ENCODE measurements at places on chromosomes 2 and 18. TPM values are rescaled to one million over a fixed set of nuclear protein-coding genes. Genes with fewer than 3 reads are reported as not detected.

- DNase-seq = no peak
These were observed 1.3 kb downstream of the EIF4E2 start for GRCh38 chr2:232551776-232552175.

GRCh38 chr2:83063511-83063910 lies 1395.6 kb downstream of the SUCLG1 start:
- DNase-seq = no peak

GRCh38 chr2:226767056-226767813 lies 32.4 kb downstream of the IRS1 start:
- no peak for DNase-seq

DNA sequence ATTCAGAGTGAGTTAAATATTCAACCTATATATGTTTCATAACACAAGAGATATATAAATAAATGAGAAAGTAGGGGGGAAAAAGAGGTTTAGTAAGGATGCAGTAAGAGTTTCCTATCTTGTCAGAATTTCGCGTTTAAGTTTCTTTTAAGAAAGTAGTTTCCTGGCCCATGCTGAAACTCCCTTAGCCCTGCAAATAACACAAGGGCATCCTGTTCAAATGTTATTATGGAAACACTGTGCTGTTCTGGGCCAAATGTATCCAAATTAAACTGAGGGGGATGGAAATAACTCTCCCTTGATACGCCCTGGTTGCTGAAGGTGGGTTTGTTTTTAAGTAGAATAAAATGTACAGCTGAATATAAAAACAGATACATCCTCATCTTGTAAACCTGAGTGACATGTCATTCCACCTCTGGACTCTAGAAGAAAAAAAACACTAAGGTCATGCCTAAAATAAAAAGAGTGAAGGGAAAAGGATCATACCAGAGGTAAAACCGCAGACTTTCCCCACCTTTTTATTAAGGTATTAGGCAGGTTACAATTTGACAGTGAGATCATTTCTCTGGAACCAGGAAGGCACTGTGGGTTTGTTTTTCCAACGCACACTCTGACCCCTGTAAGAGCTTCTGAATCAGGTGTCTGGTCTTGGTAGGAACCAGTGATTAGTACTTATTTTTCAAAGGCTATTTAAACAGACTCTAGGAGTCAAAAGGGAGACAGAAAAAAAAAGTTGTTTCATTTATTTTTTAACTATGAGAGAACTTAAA lies 16.7 kb downstream of the BCL2 start:
- DNase-seq = no peak

GRCh38 chr2:76953733-76954347 lies 568.3 kb downstream of the LRRTM4 start:
- DNase-seq = peak; percentile 7

DNA sequence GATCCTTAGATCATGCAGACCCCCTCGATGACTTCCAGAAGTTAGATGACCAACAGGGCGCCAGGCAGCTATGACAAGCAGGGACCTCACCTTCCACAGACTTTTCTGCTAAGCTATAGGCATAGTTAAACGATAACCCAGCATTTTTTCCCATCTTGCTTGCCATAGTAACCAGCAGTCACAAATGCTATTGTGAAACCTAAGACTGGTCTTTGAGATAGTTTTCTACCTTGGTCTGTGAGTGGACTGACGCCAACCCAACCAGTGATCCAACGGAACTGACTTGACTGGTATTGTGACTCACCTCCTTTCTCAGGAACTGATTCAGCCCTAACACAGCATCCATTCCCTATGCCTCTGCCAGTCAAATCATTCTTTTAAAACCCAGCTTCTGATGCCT lies 361.2 kb downstream of the LRRTM4 start:
- DNase-seq = peak; percentile 67

GRCh38 chr18:59547581-59548182 lies 149.5 kb downstream of the CCBE1 start:
- DNase-seq = no peak

The DSG1 gene
- not detected for total RNA-seq

- DNase-seq = no peak
These were observed 292.6 kb downstream of the CALCRL start for GRCh38 chr2:187155476-187155875.

- no peak for DNase-seq
These were observed 101.6 kb downstream of the LBH start for GRCh38 chr2:30332791-30333453.

The HOXD13 gene
- total RNA-seq = not detected

DNA sequence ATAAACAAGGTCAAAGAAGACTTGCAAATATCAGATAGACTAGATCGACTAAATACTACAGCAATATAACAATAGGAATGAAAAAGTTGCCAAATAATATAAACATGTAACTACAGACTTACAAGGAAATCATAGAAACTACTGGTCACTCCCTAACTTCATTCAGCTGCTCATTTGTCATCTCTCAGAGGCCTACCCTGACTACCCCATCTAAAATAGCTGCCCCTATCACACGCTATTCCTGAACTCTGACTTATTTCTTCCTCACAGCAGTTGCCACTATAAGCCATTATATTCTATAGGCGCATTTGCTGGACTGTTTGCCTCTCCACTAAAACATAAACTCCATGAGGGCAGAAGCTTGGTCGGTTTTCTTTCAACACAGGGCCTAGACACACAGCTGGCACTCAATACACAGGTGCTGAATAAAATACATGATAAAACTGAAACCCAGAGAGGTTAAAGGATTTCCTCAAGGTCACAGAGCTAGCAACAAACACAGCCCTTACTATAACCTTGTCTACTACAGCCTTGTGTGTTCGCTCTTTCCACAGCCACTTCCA lies 1.8 kb downstream of the STRN start:
- DNase-seq = no peak

- no peak for DNase-seq
These were observed 55.7 kb downstream of the DNMT3A start for GRCh38 chr2:25286025-25286400.

The FLACC1 gene
- 0.22 TPM for total RNA-seq

- peak; percentile 87 for DNase-seq
These were observed 96.8 kb upstream of the TRIB2 start for GRCh38 chr2:12619975-12620374.

The POMC gene
- total RNA-seq = 4.5 TPM

DNA sequence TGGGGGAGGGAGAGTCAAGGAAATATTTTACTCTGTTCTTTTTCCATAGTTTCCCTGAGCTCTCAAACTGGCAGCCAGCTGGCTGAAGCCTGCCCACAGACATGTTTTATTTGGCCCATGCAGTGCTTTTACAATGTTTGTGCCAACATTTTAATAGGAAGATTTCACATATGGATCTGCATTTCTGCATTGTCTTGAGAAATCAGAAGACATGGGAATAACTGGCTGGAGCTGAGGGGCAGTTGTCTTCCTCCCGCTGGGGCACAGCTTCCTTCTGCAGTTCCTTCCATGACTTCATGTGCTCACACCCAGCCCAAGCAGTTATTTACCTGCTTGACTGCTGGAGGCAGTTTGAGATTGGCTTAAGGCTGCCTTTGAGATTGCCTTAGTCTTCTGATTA lies 74.4 kb downstream of the PLCL1 start:
- no peak for DNase-seq

The NYAP2 gene
- not detected for total RNA-seq

The PLEKHB2 gene
- 131 TPM for total RNA-seq

GRCh38 chr2:12847694-12848575 lies 131.2 kb downstream of the TRIB2 start:
- DNase-seq = no peak

The AMER3 gene
- total RNA-seq = not detected

DNA sequence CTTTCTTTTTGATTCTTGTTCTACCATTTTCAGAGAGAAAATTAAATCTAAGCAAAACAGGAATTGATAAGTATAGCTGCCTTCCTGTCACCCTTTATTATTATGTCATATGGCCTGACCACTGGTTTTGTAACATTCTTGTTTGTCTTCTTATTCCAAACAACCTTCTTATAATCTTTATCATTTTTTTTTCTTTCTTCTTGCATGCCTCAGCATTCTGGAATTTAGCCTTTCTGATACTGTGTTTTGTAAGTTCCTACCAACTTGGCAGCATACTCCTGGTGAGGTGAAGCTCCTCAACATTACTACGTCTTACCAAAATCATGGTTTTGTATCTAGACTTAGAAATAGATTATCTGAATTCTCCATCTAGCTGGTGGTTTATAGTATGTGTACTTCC lies 199.2 kb downstream of the CAMKMT start:
- no peak for DNase-seq

The PNKD gene
- 55.3 TPM for total RNA-seq

DNA sequence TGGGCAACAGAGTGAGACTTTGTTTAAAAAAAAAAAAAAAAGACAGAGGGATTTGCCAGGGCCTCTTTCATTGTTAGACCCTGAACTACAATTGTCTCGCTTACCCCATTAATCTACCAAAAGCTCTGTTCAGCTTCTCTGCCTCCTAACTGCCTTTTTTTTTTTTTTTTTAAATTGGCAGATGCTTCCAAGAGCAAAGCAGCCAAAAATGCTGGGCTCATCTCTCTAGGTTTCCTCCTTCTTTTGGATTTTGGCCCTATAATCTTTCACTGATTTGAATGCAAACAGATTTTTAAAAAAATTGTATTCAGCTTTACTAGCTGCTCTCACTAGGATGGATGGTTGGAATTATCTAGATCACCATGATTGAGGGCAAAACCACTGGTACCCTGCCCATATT lies 33.2 kb upstream of the RAPGEF4 start:
- no peak for DNase-seq

The SOWAHC gene
- total RNA-seq = 9.2 TPM

DNA sequence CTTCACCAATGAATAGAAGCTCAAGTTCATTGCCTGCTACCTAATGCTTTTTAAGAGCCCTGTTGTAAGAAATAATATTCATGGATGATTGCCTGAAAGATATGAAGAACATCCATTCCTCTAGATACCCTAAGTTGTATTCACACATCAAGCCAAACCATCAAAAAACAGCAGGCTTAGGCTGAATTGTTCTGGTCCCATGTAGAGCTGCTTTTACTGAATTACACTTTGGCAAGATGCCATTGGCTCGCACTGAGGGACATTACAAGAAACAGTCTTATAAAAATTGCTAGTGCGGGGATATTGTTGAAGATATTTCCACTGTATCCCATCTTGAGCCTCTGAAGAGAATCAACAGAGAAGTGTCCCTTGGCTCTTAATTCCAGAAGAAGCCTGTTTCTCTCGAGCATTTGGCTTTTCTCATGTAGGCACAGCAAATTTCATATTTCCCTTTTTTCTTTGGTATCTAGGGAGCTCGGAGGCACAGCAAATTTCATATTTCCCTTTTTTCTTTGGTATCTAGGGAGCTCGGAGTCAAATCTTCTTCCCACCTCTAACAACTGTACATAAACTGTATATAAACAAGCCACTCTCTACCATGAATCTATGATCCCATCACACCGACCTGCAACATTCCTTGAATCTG lies 107.5 kb downstream of the COLEC12 start:
- no peak for DNase-seq

The ACMSD gene
- 0.29 TPM for total RNA-seq

The TYW5 gene
- 7.3 TPM for total RNA-seq

- DNase-seq = no peak
These were observed 7.9 kb downstream of the CLHC1 start for GRCh38 chr2:55223958-55224760.

- DNase-seq = no peak
These were observed 1.6 kb downstream of the NCOA1 start for GRCh38 chr2:24492421-24493279.
